ENCODE measurements at places on chromosomes 3 and 15.

DNA sequence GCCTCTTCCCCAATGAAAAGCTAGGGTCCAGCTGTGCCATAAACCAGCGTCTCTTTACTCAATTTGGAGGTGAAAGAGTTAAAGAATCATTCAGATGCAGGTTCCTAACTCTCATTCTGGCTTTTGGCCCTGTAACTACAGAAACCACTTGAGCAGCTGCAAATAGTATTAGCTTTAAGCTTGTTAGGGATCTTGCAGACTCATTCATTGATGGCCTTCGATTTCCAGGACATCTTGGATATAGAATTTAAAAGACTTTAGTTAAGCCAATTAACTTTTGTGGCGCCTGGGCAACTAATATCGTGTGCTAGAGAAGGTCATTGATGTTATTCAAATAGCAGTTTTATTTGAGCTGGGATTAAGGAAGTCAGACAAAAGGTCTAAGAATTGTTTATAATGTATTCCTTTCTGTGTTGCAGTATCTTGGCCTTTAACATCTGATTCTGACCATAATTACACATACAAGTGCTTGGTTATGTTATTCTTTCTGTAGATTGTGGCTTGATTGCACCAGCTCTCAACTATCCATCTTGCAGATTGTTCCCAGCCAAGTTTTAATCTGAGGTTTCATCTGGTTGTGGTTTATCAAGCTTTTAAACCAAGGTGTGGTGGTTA is 185.3 kb downstream of the CACNA2D3 start:
- DNase-seq, result no peak

DNA sequence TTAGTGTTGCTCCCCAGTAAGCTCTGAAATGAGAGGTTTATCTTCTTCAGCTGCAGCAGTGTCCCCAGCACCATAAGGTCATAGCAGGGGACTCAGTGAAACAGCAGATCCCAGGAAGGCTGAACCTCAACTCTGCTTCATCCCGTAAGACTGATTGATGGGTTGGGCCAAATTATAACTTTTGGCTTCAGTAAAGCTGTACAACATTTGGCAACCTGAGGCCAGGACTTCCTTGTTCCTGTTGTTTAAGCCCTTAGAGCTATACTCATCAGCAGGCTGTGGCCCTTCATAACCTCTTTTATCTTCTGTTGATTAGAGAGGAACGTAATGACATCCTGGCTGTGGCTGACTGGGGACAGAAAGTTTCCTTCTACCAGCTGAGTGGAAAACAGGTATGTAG is 29.0 kb downstream of the IFT122 start:
- DNase-seq, result no peak

DNA sequence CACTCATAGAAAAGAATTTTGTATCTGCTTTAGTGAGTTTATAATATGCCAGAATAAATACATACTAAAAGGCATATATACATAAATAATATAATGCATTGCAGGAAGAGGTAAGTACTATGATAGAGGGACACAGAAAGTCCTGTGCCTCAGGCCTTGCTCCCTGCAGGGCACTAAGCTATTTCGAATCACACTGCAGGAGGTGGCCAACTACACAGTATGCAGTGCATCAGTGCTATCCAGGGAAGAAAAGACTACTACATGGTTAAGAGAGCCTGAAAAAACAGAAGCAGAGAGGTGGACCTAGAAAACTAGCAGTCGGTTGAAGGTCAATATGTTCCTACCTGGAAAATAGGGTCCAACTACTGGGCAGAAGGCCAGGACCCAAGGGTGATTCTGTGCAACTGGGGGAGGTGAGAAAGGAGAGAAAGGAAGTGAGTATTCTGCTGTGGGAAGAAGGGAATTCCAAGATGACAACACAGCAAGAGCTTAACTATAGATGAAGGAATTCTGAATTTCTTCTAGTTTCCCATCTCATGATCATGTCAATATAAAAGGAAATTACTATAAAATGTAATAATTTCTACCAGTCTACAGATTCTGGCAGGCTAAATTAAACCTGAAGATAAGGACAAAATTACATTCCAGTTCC is 218.0 kb downstream of the ZBTB20 start:
- DNase-seq, result no peak

DNA sequence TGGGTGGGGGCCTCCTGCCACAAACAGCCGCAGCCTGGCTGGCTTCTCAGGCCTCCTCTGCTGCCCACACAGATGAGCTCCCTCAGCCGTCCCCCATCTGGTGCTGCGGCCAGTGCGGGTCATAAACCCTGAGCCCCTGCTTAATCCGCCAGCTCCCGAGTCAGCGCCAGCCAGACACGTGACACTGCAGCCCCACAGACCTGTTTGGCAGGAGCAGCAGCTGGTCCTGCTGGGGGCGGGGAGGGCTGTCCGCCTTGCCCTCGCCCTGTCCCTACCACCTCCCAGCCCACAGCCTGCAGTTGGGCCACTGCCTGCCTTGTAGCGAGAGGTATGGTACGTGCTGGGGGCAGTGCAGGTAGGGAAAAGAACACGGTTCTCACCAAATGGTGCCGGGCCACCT is 86.2 kb downstream of the IQSEC1 start:
- no peak for DNase-seq

DNA sequence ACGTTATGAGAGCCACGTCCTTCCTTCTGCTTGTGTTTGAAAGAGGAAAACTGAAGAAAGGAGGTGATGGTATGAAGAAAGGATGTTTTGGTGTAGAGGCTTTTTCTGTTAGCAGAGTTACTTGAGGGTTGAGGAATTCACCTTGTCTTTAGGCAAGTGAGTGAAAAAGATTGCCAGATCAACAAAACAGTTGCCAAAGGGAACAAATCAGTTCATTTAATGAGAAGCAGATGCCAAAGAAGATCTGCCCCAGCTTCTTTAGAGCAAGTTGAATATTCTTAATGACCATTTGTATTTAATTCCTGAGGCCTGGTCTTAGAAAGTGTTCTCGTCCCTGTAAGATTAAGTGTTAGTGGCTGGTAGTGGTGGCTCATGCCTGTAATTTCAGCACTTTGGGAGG is 2.6 kb downstream of the CHCHD6 start:
- DNase-seq, result no peak

DNA sequence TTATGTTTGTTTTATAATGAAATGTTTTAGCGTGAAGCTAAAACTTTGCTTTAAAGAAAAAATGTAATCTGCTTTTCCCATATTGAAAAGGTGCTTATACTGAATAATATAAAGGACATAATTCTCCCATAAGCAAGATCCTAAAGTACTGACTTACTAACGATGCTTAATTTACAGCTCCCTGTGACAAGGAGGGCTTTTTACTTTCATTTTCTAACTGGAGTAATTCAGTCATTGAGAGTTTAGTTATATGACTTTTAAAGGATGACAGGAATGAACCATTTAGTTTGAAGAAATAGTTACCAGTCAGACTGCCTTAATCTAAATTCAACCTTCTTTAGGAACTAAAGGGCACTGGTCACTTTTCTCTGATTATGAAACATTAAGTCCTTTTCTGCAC is 19.3 kb upstream of the ZPLD1 start:
- no peak for DNase-seq

DNA sequence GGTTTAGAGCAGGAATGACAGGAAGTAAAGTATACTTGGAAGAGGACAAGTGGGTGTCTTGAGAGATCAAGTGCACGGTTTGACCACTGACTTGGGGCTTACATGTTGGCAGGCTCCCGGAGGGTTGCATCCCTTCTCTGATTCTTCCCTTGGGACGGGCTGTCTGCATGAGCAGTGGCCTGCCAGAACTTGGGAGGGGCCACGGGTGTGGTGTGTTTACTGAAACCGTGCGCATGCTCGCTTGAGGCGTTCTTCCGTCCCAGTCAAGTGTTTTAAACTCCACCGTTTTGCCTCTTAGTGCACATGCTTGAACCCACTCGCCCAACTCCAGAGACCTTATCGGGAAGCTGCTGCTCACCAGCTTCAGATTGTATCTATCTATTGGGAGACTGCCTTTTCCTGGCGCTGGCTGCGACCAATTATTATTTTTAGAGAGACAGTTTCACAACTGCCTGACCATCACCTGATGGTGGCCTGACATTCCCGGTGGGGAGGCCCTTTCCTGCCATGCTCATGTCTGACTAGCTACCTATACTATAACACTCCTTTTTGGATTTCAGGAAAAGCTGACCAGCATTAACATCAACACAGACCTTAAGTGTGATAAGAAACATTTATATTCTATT is 14.9 kb upstream of the C3orf22 start:
- no peak for DNase-seq

- DNase-seq, result no peak
Observed at GRCh38 chr3:24683633-24684384, 189.2 kb upstream of the THRB start.
